ENCODE measurements at places on chromosomes 1 and 21.

- no peak for DNase-seq
These were observed 32.3 kb downstream of the INKA2 start for GRCh38 chr1:111706921-111707320.

GRCh38 chr1:24949331-24949881, 19.3 kb upstream of the RUNX3 start:
- no peak for DNase-seq

- no peak for DNase-seq
These were observed 34.9 kb downstream of the UTP25 start for GRCh38 chr1:209862391-209863356.

GRCh38 chr1:9553736-9554144, 14.5 kb downstream of the SLC25A33 start:
- no peak for DNase-seq

DNA sequence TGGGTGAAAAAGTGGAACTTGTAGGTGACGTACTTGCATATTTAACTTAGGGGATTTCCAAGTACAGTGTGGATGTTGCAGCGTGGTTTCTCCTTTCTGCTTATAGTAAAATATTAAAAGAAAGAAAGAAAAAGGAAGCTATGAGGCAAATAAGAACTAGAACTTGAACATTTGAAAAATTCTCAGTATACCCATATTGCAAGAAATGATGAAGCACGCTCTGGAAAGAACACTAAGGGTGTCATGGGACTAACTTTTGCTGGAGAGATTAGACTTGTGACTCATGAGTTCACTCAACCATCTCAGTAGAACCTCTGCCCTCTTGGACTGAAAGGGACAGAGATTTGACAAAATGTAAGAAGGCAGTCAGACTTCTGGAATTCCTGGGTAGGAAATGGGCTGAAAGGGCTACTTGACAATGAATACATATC, 704.5 kb upstream of the ADGRL4 start:
- no peak for DNase-seq
